ENCODE measurements at places on chromosomes 11 and 22. TPM values are rescaled to one million over a fixed set of nuclear protein-coding genes. Genes with fewer than 3 reads are reported as not detected.

- peak; percentile 88 for DNase-seq
Observed at GRCh38 chr11:765025-765801, 12.1 kb downstream of the GATD1 start.

- no peak for DNase-seq
Observed at GRCh38 chr11:115477410-115477809, 26.8 kb downstream of the CADM1 start.

GRCh38 chr11:44351006-44351660 is 41.2 kb upstream of the ALX4 start:
- DNase-seq: no peak

Gene OR5A2
- total RNA-seq: not detected

- DNase-seq: no peak
Observed at GRCh38 chr11:73367482-73368024, 8.6 kb upstream of the RELT start.

Gene TRIM49
- total RNA-seq: not detected

- DNase-seq: no peak
Observed at GRCh38 chr11:124197999-124198398, 14.9 kb downstream of the OR10D3 start.

All from GM23338 (cell line).